Spinal cord (tissue), 10 donors: ENCODE measurements at places on chromosomes 5 and 9.

DNA sequence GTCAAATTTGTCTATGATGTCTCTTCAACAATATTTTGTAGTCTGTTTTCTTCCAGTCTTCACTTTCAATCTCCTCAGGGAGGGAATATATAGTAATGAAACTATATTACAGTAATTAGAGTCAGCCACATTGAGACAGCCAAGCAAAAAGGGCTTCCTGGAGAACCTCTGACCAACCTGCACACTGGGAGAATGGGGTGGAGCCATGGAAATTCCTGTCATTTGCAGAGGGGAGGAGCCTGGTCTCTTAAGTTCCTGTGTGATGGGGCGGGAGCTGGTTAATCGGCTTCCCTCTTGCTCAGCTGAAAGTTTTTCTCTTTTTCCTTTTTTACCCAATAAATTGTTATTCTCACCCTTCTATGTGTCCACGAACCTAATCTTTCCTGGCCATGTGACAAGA, 1220.0 kb downstream of the PTPRD start:
- H3K27me3 ChIP-seq: no peaks in the 10 kb centered on the region
- H3K4me3 ChIP-seq: no peak overlapping the region
- DNase-seq: no peak
- H3K4me1 ChIP-seq: no peaks in the 10 kb centered on the region
- no peak overlapping the region for H3K27ac ChIP-seq
- H3K36me3 ChIP-seq: no peaks in the 10 kb centered on the region

DNA sequence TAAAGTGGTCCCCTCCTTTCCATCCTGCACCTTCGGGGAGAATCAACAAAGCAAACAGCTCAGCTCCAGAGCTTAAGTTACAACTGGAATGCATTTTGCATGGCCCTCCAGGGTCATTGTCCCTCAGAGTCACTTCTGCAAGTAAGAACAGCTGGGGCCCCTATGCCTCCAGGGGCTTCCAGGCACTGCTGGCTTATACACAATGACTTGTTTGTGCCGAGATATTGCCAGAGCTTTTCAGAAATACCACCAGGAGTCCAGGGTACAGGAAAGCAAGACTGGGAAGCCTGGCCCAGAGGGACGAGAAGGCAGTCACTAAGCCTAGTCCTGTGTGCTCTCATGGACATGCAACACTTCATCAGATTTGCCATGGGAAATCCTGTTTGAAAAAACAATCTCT, 11.3 kb downstream of the FRMD3 start:
- no peak for DNase-seq
- H3K27me3 ChIP-seq: no peaks in the 10 kb centered on the region

GRCh38 chr9:83323148-83323547, 215.1 kb downstream of the FRMD3 start:
- no peak overlapping the region for H3K27ac ChIP-seq
- H3K4me1 ChIP-seq: no peaks in the 10 kb centered on the region
- H3K27me3 ChIP-seq: no peaks in the 10 kb centered on the region

DNA sequence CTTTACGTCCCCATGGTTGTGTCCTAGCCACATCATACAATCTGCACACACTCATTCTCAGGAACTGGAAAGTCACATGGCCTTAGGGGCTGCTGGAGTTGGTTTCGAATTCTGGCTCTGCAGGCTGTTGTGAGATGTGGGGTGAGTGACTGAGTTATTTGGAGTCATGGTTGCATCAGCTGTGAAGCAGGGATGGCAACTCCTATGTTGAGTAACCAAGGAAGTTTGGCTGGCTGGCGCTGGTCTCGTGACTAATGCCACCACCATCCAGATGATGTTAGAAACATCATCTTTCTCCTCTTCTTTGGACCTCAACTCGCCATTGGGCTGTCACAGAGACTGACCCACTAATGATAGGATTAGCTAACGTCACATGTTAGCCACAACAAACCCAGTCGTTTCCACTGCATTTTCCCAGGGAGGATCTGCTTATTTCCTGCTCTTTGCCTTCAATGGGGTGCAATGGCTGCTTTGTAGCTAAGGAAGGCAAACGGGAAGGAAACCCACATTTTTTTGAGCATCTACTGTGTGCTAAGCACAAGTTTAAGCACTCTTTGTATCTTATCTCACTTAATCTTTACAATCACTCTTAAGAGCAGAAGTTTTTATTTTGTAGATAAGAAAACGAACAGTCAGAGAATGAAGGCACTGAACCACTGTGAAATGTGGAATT, 78.1 kb upstream of the UBTD2 start:
- H3K4me1 ChIP-seq: peaks cover 13% of the 10 kb centered on the region
- peaks cover 45% of the 10 kb centered on the region for H3K36me3 ChIP-seq
- no peak for DNase-seq
- no peak overlapping the region for H3K4me3 ChIP-seq

- peaks cover 31% of the 10 kb centered on the region for H3K36me3 ChIP-seq
- H3K27me3 ChIP-seq: no peaks in the 10 kb centered on the region
- peaks cover 4% of the 10 kb centered on the region for H3K4me1 ChIP-seq
- no peak overlapping the region for H3K27ac ChIP-seq
- no peak overlapping the region for H3K4me3 ChIP-seq
- no peak for DNase-seq
Measured at GRCh38 chr5:139371482-139372435, 11.3 kb downstream of the SLC23A1 start.

DNA sequence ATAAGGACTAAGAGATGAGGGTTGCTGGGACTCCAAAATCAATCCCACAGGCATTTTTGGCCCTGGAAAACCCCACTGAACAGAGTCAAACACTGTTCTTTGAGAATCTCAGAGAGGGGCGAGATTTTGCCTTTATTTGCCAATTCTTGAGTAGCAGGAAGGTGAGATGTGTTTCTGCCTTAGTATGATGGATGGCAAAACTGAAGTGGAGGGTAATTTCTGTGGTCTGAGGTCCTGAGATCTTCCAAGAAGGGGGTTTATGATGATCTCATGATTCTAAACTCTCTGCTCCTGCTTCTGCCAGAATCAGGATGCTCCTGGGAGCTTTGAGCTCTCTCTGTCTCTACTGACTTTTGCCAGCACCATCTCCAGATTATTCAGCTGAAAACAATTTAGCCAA, 174.8 kb upstream of the CLINT1 start:
- H3K4me3 ChIP-seq: no peak overlapping the region
- DNase-seq: no peak
- H3K27ac ChIP-seq: no peak overlapping the region
- H3K4me1 ChIP-seq: no peaks in the 10 kb centered on the region

GRCh38 chr9:78932849-78933627, 636.1 kb downstream of the PSAT1 start:
- H3K36me3 ChIP-seq: no peaks in the 10 kb centered on the region
- H3K4me3 ChIP-seq: no peak overlapping the region
- DNase-seq: no peak
- no peak overlapping the region for H3K27ac ChIP-seq

DNA sequence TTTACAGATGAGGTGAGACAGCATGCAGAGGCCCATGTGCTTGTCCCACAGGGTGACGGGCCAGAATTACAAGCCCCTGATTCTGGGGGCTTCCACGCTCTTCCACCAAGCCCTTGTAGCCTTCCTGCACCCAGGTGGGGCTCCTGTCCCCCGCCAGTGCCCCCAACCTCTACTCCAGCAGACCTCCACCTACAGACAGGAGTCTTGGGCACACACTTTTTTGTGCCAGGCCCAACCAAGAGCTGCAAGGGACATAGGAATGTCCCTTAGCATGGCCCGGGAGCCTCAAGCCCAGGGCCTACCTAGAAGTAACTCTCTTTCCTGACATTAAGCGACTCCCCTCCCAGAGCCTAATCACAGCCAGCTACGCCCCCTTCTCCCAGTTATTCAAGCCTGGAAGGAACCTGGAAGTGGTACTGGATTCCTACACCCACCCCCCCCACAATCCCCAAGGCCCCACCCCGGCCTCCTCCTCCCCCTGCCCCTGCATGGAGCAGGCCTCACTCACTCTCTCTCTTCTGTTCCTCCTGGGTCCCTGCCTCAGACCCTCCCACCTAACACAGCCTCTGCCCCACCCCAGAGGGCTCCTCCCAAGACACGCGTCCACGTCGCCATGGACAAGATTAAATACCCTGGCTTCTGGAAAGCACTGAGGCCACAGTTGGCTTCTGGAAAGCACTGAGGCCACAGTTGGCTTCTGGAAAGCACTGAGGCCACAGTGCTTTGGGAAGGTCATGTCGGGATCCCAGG, 30.5 kb downstream of the ADAMTS2 start:
- no peaks in the 10 kb centered on the region for H3K27me3 ChIP-seq
- H3K27ac ChIP-seq: peak overlapping the region; percentile 71
- no peak for DNase-seq
- no peak overlapping the region for H3K4me3 ChIP-seq
- H3K36me3 ChIP-seq: peaks cover 3% of the 10 kb centered on the region

DNA sequence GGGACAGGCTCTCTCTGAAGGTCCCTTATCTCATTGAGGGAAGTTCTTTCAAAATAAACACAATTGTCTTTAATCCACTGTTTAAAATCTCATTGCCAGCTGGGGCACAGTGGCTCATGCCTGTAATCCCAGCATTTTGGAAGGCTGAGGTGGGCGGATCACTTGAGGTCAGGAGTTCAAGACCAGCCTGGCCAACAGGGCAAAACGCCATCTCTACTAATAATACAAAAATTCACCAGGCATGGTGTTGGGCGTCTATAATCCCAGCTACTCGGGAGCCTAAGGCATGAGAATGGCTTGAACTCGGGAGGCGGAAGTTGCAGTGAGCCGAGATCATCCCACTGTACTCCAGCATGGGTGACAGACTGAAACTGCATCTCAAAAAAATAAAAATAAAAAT, 8.3 kb upstream of the NDFIP1 start:
- no peaks in the 10 kb centered on the region for H3K27me3 ChIP-seq
- no peak overlapping the region for H3K4me3 ChIP-seq
- no peaks in the 10 kb centered on the region for H3K36me3 ChIP-seq
- H3K4me1 ChIP-seq: no peaks in the 10 kb centered on the region
- no peak overlapping the region for H3K27ac ChIP-seq

DNA sequence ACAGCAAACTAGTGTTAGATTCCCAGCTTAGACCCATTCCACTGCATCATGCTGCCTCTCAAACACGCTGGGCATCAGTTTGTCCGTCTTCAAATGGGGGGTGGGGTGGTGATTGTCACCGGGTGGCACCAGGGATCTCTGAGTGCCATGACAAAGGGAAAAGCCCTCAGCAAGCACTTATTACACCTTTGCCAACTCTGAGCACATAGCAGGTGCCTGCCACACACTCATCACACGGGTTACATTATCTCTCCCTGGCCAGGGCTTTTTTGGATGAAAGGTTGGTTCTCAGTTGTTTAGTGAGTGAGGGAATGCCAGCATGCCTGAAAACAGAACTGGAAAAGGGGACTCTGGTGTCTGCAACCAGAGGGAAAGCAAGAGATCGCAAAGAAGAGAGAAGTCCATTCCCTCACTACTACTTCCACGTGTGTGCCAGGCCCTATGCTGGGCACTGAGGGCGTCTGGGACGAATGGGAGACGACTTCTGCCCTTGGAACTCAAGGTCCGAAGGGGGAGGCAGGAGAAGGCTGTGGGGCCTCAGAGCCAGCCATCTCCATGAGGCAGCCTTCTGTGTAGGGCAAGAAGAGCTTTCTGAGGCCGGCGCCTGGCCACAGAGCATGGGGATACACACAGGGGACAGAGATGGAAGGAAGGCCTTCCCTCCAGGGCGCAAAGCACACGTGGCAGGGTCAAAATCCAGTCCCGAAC, 48.9 kb downstream of the PAX5 start:
- no peak overlapping the region for H3K27ac ChIP-seq
- no peak overlapping the region for H3K4me3 ChIP-seq
- DNase-seq: no peak
- H3K4me1 ChIP-seq: peaks cover 23% of the 10 kb centered on the region
- peaks cover 88% of the 10 kb centered on the region for H3K27me3 ChIP-seq

GRCh38 chr9:81539317-81539716, 150.0 kb downstream of the TLE1 start:
- no peak for DNase-seq
- no peak overlapping the region for H3K4me3 ChIP-seq
- no peak overlapping the region for H3K27ac ChIP-seq
- H3K4me1 ChIP-seq: no peaks in the 10 kb centered on the region
- no peaks in the 10 kb centered on the region for H3K27me3 ChIP-seq

- no peaks in the 10 kb centered on the region for H3K27me3 ChIP-seq
- peaks cover 52% of the 10 kb centered on the region for H3K36me3 ChIP-seq
- H3K4me3 ChIP-seq: no peak overlapping the region
- peak overlapping the region; percentile 74 for H3K27ac ChIP-seq
Measured at GRCh38 chr9:92618633-92619225, 51.2 kb downstream of the IPPK start.

GRCh38 chr5:134073404-134073803, 41.1 kb upstream of the TCF7 start:
- no peak overlapping the region for H3K27ac ChIP-seq
- no peak overlapping the region for H3K4me3 ChIP-seq
- H3K4me1 ChIP-seq: peaks cover 11% of the 10 kb centered on the region
- no peak for DNase-seq
- H3K36me3 ChIP-seq: no peaks in the 10 kb centered on the region

DNA sequence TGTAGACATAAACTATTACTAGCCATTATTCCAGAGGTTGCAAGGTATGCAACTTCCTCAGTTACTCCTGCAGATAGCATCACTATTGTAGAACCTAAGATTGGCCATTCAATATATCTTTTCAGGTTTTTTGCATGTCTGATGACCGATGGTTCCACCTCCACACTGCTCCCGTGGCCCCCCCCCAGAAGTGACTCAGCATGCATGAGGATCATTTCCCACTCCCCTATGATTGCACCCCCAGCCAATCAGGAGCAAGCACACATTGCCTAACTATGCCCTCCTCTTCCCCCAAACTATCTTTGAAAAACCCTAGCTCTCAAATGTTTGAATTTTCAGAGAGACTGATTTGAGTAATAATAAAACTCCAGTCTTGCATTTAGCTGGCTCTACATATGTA, 601.4 kb upstream of the TLE4 start:
- no peaks in the 10 kb centered on the region for H3K36me3 ChIP-seq
- H3K27me3 ChIP-seq: no peaks in the 10 kb centered on the region
- no peak for DNase-seq
- H3K27ac ChIP-seq: no peak overlapping the region

GRCh38 chr9:26983340-26983739, 22.1 kb downstream of the LRRC19 start:
- H3K4me1 ChIP-seq: no peaks in the 10 kb centered on the region
- H3K4me3 ChIP-seq: no peak overlapping the region
- no peak overlapping the region for H3K27ac ChIP-seq
- DNase-seq: no peak
- no peaks in the 10 kb centered on the region for H3K27me3 ChIP-seq
